ENCODE measurements at places on chromosomes 3 and 15. TPM values are rescaled to one million over a fixed set of nuclear protein-coding genes. Genes with fewer than 3 reads are reported as not detected.

Gene CYP8B1
- 1.5 TPM for polyA plus RNA-seq

DNA sequence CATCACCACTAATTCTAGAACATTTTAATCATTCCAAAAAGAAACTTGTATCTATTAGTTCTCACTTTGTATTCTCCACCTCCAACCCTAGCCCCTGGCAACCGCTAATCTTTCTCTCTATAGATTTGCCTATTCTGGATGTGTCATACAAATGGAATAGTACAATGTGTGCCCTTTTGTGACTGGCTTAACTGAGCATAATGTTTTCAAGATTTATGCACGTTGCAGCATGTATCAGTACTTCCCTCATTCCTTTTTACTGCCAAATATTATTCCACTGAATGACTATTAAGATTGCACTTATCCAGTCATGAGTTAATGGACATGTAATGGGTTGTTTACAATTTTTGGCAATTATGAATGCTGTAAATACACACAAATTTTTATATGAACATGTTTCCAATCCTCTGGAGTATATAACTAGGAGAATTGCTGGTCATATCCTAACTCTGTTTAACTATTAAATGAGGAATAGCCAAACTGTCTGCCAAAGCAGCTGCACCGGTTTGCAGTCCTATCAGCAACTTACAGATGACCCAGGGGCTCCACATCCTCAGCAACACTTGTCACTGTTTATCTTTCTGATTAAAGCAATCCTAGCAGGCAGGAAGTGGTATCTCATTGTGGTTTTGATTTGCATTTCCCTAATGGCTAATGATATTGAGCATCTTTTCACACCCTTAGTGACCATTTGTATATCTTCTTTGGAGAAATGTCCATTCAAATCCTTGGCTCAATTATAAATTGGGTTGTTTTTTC, 42.9 kb downstream of the DCUN1D1 start:
- DNase-seq = no peak

GRCh38 chr3:81958972-81959640, 197.7 kb upstream of the GBE1 start:
- no peak for DNase-seq

Gene ABHD14A
- polyA plus RNA-seq = 31.8 TPM

All from renal pelvis (tissue), 12 donors.